ENCODE measurements at places on chromosomes 6 and 20. TPM values are rescaled to one million over a fixed set of nuclear protein-coding genes. Genes with fewer than 3 reads are reported as not detected.
A peak's percentile ranks its signal among the peaks of the same experiment; 100 is the strongest.

- DNase-seq, result peak; percentile 25
Measured at GRCh38 chr6:73774311-73774774, 78.3 kb downstream of the CD109 start.

GRCh38 chr6:151498327-151498726 lies 4.5 kb downstream of the CCDC170 start:
- no peak for DNase-seq

DNA sequence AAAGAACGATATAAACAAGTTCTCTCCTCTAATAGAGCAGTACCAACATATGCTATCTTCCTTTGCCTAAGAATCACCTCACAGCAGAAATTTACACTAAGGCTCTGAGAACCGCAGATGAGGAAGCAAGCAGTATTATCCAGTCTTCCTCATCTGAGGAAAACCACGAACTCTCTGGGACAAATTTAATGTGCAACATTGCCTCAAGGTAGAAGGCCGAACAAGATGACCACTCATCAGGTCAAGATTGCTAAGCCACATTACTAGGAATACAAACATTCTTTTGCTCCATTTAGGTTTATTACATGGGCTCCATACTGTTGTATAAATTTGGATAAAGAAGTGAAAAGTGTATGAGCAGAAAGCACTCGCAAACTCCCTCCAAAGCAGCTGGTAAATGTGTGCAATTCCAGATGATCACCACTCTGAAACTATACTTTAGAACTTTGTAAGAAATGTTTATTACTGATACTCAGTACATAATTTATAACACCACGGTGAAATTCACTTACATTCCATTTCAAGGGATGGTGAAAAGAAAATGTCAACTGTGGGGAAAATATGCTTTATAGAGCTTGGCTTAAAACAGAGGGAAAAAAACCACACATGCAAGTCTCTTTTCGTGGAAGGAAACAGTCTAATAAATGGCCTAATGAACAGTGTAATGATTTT lies 398.4 kb downstream of the BTBD9 start:
- DNase-seq, result no peak

- DNase-seq, result peak; percentile 72
Measured at GRCh38 chr20:25623225-25623735, 534 bp downstream of the NANP start.

The CD109 gene
- 4.3 TPM for total RNA-seq

DNA sequence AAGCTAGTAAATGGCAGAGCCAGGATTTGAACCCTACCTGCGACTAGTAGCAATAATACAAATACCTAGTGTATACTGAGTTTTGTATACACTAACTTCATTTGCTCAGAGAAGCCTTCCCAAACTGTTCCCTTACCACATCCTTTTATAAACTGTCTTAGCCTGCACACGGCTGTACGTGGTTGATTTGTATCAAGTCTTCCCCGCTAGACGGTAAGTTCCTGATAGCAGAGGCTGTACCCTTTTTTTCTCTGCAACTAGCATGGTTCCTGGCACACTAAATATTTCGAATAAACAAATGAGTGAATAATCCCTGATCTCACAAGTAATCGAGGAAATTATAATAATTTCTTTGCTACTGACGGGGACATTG lies 636 bp downstream of the RTF2 start:
- no peak for DNase-seq

DNA sequence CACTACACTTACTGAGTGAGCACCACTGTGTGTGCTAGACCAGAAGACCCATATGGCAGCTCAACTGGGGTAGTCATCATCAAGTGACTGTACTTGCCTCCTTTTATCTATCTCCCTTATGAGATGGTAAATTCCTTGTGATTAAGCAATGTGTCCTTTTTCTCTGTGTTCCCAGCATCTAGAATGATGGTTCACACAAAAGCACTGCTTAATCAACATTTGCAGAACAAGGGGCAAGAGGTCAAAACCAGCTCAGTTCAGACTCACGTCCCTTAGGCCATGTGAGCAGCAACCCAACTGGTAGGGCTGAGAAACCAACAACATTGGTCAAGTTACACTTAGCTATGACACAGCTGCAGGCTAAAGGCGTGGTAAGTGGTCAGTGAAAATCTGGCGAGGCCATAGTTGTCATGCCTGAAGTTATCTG lies 10.0 kb downstream of the TRAM2 start:
- DNase-seq, result no peak

- DNase-seq, result peak; percentile 38
Measured at GRCh38 chr20:19784511-19785172, 26.6 kb downstream of the RIN2 start.

DNA sequence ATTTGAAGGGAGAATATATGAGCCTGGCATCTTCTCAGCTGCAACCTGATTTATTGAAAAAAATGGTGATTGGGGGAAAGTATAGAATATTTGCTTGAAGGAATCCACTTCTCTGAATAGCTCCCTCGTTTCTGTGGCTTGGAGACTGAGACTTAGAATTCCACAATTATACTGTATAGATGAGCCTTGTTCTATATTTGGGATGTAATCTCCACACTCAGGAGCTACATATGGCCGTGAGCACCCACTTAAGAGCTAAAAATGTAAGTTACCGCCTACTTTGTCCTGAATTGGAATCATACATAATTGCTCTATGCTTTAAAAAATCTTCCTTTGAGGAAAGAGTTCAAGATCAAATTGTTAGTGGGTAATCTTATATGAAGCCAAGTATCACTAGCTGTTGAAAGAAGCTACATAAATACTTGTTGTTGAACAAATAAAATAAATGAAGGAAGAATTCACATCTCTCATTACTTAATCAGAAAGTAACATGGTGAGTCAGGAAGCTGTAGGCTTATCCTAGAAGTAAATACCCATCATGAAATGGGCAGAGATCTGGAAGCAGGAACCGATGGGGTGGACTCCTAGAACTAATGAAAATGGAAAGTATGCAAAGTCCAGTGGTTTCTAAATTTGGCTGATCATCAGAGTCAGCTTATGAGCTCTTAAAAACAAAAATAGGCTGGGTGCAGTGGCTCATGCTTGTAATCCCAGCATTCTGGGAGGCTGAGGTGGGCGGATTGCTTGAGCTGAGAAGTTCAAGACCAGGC lies 254.3 kb downstream of the SOX4 start:
- DNase-seq, result no peak

DNA sequence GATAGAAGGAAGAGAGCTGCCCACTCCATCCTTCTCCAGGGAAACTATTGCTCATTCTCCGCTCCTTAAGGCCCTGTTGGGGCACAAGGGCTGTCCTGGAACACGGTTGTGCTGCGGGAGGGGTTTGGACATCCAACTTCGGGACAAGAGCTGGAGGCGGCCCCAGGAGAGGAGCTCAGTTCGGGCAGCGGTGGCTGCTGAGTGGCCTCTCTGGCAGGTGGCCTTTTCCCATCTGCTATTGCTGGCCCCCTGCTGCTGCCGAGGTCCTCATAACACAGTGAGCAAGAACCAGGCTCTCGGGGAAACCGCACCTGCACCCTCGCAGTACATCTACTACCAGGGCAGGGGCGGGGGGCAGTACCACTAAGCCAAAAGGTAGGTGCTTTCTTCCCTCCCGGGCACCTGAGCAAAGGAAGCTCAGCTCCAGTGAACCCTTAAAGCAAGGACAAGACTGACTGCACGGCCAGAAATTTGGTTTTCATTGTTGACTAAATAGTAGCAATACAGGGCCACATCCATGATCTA lies 63.7 kb downstream of the PSMG4 start:
- DNase-seq, result no peak

Measured in stomach (tissue), 19 donors.